ENCODE measurements at places on chromosomes 3 and 15.

GRCh38 chr3:190169243-190169642, 48.5 kb upstream of the P3H2 start:
- DNase-seq = no peak

DNA sequence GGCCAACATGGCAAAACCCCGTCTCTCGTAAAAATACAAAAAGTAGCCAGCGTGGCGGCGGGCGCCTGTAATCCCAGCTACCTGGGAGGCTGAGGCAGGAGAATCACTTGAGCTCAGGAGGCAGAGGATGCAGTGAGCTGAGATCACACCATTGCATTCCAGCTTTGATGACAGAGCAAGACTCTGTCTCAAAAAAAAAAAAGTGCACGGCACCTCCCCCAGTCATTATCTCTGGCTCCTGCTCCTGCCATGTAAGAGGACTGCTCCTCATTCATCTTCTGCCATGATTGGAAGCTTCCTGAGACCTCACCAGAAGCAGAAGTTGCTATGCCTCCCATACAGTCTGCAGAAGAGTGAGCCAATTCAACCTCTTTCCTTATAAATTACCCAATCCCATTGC, 4.0 kb upstream of the ALG1L2 start:
- DNase-seq = no peak

DNA sequence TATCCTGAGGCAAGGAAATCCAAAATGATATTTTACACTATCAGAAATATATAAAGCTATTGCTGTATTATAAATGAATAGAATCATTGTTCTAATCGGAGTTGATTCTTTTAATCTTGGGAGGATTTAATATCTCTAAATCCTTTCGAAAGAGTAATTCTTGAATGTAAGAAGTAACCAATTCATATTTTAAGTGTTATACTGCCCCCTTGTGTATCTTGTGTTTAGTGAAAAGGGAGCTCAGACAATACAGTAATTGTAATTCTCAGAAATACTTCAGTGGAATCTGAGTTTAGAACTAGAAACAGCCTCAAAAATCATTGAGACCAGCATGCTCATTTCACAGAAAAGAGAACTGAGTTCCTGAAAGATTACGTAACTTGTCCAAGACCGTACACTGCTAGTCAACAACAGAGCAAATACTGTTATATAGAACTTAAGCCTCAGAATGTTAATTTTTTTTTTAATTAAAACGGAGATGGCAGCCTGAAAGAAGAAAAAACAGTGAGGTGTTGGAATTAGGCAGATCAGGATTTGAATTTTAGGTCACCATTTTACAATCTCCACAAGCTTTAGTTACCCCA, 42.9 kb downstream of the PLCH1 start:
- DNase-seq = no peak

DNA sequence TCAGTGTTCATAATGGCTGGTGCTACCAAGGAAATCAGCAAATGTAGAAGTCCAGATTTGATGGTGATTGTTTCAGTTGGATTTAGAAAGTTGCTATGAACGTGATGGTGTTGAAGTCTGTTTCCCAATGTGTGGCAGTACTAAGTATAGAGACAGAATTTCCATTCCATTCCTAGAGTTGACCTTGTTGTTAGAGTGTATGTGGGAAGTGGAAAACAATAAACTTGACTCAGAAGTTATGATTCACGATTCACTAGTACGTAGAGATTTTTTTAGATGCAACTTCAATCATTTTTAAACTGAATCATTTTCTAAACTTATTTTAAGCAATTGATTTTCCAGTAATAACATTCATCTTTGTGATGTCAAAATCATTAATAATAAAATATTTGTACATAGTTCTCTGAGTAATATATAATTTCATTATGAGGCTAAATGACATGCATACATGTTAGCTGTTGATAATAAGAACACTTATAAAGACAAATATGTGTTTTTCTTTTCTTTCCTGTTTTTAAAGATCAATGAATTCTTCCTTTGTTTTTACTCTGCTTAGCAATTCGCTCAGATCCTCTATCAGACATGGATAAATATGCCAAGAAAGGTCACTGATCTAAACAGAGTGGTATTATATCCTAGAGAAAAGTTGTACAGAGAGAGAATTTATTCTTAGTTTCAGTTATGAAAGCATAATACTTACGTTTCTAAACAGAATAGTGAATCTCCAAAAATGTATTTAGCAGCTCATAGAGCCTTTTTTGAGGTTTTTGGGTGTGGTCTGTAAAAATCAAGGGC, 108.8 kb upstream of the GPR149 start:
- no peak for DNase-seq

GRCh38 chr3:46880884-46881595, 3.5 kb downstream of the PTH1R start:
- no peak for DNase-seq

DNA sequence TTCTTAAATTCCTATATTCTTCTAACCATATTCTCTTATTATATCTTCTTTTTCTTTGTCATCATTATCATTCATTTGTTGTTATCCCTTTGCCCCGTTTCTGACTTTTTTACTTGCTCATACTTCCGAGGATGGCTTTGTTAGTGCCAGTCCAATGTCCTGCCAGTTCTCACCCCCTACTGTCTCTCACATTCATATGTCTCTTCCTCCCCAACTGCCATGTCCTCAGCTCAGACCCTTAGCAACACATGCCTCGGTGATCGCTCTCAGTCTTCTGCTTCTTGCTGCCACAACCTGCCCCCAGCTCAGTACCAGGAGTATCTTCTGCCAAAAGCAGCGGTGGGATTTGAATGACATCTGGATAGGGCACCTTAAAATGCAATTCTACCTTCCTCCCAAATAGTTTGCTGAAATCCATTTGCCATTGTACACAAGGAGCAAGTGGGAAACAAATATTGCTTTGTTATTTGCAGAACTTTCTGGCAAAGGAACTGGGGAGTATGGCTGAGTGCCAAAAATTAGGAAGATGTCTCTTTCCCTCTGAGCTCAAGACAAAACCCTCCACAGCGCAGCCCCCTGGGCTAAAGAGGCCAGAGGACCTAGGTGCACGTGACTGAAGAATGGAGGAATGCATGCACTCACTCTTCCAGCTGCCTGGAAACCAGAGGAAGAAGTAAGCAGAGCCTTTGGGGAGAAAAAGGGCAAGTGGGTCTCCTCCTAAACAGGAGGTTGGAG, 57.7 kb upstream of the CTNNB1 start:
- DNase-seq = no peak

DNA sequence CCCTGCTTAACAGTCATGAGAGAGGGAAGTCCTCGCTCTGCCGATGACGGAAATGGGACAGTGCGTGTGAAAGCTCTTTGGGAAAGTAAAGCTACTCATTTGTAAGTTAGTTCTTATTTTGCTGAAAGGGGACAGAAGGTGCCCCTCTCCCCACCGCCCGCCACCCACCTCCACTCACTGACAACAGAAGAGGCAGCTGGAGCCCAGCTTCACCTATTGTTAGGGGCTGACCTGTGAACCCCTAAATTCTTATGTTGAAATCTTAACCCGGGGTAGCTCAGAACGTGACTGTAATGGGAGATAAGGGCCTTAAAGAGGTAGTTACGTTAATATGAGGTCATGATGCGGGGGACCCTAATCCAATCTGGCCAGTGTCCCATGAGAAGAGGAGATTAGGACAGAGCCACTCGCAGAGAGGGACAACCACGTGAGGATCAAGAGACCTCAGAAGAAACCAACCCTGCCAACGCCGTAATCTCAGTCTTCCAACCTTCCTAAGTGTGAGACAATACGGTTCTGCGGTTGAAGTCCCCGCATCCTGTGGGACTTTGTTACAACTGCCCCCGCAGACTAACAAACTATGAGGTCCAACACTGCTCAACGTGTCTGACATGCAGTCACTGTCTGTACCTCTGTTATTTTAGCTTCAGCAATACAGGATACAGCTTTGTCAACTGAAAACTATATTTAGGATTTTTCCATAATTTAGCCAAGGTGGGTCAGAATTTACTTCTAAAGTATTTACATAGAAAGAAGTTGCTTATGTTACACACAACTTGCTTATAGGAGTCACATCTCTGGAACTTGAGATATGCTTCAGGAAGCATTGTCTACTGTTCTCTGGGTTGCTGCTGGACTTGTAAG, 51.7 kb downstream of the PCSK6 start:
- peak; percentile 49 for DNase-seq

GRCh38 chr3:40037582-40037981, 228.2 kb downstream of the MYRIP start:
- no peak for DNase-seq

- no peak for DNase-seq
These were observed 129.0 kb downstream of the SEMA6D start for GRCh38 chr15:47846128-47846868.

- no peak for DNase-seq
These were observed 261.5 kb upstream of the KCNMB2 start for GRCh38 chr3:178274711-178275110.

DNA sequence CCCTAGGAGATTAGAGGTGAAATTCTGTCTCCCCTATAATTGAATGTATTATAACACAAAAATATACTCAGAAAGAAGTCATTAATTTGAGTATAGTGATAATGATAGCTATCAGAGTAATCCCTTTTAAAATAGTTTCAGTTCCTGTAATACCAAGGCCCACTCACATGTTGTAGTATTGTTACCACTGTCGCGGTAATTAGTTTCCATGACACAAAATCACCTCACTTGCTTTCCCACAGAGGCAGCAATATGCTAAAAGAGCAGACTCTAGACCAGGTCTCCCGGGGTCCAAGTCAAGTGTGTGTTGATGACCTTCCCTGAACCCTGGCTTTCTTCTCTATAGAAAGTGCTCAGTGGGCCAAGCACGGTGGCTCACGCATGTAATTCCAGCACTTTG, 39.5 kb upstream of the NSMCE3 start:
- DNase-seq = no peak

DNA sequence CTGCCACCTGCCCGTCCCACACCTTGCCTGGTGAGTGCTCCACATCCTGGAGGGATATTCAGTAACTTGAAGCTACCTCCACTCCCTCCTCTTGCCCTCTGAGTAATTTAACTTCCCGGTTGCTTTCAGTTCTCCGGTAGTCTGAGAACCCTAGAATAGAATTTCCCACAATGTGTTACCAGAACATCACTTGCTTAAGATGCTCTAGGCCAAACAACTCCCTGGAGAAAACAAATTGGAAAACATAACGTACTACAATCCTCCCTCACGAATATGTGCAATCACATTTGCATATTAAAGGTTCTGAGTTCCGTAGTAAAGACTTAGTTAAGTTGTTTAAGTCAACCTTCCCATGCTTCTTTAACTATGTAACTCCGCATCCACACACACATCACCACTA, 44.8 kb downstream of the SLCO2A1 start:
- no peak for DNase-seq

DNA sequence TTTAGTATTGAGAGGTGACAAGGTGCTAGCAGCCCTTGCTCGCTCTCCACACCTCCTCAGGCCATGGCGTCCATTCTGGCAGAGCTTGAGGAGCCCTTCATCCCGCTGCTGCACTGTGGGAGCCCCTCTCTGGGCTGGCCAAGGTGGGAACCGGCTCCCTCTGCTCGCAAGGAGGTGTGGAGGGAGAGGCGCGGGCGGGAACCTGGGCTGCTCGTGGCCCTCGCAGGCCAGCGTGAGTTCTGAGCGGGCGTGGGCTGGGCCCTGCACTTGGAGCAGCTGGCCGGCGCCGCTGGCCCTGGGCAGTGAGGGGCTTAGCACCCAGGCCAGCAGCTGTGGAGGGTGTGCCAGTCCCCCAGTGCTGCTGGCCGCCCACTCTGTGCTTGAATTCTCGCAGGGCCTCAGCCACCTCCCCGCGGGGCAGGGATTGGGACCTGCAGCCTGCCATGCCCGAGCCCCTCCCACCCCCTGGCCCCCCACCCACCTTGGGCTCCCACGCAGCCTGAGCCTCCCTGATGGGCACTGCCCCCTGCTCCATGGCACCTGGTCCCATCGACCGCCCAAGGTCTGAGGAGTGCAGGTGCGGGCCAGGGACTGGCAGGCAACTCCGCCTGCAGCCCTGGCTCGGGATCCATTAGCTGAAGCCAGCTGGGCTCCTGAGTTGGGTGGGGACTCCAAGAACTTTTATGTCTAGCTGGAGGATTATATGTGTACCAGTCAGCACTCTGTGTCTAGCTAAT, 785.2 kb downstream of the DIPK2A start:
- DNase-seq = no peak

DNA sequence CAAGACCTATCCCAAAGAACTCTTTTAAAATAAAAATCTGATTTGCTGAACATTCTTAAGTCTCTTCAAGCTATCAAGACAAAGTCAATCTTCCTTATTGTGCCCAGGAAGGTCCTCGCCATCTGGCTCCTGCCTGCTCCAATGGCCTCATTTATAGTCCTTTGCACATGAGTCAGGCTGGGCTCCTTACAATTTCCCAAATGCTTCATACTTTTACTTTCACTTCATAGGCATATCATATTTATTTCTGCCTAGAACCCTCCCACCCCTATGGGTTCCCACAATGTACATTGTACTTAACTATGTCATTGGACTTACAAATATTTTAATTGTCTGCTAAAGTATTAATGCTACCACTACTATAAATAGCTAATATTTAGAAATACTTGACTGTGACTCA, 9.1 kb downstream of the THRB start:
- DNase-seq = no peak

GRCh38 chr3:143288944-143289343, 169.4 kb downstream of the CHST2 start:
- DNase-seq = no peak

- no peak for DNase-seq
These were observed 40.0 kb downstream of the ATP2C1 start for GRCh38 chr3:130933801-130934345.

GRCh38 chr3:56966104-56966503, 94.4 kb upstream of the SPATA12 start:
- DNase-seq = no peak

GRCh38 chr3:1561427-1561826, 468.6 kb downstream of the CNTN6 start:
- no peak for DNase-seq

DNA sequence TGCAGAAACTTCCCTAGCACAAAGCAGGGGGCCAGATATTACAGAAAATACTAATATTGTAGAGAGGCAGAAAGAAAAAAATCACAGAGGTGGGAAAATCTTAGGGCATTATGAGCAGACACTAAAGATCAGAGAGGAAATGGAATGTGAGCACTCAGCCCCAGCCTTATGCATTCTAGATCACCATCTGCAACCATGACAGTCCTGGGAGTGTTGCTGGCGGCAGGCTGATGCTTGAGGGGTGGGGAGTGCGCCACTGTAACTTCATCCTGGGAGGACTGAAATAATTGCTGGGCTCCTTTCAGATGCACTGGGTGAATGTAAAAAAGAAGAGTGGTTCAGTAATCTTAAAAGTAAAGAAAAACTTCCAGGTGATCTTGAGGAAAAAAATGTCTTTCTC, 427.6 kb upstream of the SEMA6D start:
- DNase-seq = no peak

DNA sequence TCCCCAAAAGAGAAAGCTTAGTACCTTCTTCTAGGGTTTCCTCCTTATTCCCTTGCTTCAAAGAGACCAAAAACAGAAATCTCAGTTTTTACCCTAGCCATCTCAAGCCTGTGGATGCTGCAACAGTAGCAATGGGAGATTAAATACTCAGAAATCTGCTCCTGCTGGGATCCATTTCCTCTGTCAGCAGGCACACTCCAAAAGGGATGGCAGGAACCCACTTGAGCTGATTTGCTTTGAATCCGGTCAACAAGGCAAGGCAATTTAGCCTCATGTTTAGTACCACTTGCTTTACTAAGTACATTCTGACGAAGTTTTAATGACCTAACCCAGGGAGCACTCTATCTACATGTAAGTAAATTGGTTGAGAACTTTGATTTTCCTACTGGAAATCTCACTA, 590.0 kb upstream of the ADAMTS9 start:
- no peak for DNase-seq

Data from vagina (tissue), 2 donors.